ENCODE measurements at places on chromosomes 1 and 21.

DNA sequence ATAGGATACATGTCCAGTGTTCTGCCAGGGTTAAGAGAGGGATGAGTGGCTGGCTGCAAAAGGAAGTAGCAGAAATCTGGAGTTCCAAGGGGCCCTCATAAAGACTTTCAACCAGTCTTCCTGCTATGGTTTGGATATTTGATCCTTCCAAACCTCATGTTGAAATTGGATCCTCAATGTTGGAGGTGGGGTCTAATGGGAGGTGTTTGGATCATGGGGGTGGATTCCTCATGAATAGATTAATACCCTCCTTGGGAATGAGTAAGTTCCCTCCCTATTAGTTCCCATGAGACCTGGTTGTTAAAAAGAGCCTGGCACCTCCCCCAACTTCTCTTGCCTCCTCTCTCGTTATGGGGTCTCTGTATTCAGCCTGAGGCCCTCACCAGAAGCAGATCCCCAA is 10.1 kb upstream of the GNG12 start:
- DNase-seq = no peak

DNA sequence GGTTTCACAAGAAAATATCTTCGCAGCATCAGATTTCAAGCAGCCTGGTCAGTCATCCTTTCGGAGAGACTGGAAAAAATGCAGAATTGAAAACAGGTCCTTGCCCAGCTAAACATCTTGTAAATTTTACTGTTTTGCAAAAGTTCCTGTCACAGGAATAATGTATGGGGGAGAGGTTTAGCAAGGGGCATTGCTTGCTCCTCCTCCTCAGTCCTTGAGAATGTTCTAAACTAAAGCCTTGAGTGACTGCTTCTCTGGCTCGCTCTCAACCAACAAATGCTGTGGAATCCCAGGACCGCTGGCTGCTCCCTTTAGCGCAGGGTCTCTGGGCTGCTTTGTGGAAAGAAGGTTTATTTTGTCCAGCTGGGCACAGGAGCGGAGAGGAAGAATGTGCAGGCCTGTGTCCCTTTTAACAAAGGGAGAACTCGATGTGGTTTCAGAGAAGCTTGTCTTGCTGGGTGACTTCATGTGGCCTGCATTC is 33.6 kb upstream of the FHAD1 start:
- no peak for DNase-seq

DNA sequence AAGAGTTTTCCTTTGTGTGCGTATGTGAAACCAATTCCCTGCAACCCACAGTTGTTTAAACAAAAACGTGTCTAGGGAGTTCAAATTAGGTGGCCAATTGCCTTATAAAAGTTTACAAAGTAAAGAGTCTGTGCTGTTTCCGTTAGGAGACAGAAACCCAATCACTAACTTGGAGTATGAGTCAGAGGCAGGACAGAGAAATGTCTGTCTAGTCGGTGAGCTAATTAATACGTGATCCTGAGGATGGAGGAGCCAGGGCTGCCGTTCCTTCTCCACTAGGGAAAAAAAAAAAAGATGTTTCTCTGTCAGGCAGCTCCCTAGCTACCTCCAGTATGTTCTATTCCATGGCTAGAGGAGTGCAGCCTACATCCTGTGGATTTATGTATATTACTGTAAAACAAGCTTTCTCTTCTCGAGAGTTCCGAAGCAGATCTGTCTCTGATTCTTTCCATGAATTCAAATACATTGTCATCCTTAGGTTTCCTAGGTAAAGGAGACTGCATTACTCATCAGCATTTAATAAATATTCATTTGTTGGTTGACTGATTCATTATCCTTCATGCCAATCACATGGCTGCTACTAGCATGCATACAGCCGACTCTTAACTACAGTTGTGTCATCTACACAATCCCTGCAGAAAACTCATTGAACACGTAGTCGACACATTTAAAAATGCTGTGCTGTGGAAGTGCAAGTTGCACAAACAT is 430.6 kb downstream of the KIF26B start:
- DNase-seq = no peak

GRCh38 chr1:56196839-56197238 is 382.5 kb downstream of the PLPP3 start:
- no peak for DNase-seq

GRCh38 chr21:29684106-29684505 is 255.7 kb downstream of the GRIK1 start:
- no peak for DNase-seq

DNA sequence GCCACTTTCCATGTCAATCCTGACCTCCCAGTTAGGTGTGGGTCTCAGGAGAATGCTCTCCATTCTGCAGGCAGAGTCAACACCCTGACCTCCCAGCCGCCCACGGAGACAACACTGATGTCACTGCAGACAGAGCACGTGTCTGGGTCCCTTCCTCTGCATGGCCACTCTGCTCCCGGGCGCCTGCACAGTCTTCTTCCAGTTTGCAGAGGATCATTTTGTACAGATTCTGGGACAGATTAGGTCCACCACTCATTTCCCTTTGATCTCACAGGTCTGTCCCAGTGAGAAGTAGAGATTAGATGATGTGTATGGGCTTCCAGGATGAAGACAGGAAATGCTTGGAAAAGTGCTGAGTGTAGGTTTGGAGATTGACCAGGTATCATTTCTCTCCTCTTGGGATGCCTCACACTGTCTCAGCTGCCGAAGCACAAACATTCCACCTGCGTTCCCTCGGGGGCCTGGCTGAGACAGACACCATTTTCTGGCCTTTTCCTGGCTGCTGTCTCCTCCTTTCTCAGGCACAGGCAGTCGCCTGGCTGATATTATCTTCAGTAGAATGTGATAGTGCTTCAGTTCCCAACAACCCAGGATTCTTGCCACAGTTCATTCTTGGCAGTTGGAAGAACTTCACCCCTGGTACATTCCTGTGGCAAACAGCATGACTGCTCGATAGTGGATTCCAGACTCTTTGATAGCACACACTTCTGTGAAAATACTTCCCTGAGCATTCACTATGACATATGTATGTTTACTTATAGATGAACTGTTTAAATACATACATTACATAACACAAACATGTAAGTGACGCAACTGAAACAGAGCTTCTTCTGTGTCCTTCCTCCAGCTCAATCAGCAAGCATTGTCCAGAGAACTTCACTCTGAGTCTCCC is 7.9 kb downstream of the MYBPHL start:
- DNase-seq = no peak

GRCh38 chr1:192739476-192740184 is 69.2 kb upstream of the RGS2 start:
- no peak for DNase-seq

DNA sequence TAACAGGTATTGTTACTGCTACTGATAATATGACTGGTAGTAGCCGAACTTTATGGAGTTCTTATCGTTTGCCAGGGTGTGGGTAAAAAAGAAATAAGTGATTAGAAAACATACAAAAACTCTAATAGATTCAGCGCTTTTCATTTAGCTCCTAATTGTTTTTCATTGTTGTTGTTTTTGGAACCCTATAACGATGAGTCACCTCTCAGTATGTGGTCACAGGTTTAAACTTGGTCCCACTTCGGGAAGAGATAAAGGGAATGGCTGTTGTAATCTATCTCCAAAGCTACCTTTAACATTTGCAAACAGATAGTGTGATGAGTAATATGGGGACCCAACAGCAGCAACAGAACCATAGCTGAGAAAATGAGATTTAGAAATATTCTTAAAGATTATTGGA is 62.7 kb upstream of the BCL10 start:
- no peak for DNase-seq

GRCh38 chr1:55054396-55054795 is 15.0 kb downstream of the PCSK9 start:
- no peak for DNase-seq

DNA sequence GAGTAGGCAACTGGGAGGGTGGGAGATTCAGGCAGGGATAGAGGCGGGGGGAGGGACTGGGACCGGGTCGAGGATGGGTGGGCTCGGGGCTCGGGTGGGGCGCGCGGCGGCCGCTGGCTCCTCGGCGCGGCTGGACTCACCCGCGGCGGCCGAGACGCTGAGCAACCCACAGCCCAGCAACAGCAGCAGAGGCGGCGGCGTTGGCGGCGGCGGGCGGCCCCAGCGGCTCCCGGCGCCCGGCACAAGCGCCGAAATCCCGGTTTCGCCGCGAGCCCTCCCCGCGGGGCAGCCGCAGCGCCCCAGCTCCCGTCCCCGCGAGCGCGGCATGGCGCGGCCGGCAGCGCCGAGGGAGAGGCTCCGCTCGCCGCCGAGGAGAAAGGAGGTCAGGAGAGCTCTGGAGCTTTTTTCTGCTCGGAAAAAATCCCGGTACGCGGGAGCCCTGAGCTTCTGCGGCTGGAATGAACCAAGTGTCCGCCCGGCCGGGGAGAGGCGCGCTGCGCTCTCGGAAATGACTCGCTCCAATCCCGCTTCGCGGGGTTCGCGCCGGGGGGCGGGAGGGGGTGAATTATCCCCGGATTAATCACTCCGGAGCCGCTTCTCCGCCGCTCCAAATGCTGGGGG is at the start of gene CSMD2:
CSMD2 (minus strand) TSS at position 460 of the 621 bp plus-strand sequence; CDS start at position 327, 133 bp downstream.
- DNase-seq = no peak

- no peak for DNase-seq
Observed at GRCh38 chr1:205692423-205692822, 12.1 kb upstream of the SLC45A3 start.

DNA sequence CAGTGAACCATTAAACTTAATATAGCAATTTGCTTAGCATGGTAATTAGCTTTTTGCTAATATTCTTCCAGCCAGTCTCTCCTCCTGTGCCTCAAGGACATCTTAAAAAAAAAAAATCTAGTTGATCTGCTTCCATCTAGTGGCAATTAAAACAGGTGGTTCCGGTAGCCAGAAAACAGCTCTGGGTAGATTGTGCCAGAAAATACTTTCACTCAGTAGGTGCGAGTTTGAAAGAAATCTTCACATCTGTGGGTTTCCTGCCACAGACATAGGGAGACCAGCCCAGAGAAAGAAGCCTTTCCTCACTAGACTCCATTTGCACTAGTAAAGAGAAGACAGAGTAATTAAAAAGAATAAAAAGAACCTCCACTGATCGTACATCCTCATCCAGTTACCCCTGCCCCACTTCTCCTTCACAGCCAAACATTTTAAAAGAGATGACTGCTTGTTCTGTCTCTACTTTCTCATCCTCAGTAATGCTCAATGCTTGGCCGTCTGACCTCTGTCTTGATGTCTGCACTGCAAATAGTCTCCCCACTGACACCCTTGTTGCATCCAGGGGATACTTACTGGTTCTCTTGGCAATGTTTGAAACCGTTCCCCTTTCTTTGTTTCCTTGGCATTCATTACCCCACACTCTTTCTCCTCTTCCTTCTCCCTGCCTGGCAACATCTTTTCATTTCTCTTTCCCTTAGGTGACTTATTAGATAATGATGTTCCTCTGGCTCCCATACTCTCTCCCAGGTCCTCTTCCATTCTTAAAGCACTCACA is 16.9 kb downstream of the SELL start:
- DNase-seq = no peak

DNA sequence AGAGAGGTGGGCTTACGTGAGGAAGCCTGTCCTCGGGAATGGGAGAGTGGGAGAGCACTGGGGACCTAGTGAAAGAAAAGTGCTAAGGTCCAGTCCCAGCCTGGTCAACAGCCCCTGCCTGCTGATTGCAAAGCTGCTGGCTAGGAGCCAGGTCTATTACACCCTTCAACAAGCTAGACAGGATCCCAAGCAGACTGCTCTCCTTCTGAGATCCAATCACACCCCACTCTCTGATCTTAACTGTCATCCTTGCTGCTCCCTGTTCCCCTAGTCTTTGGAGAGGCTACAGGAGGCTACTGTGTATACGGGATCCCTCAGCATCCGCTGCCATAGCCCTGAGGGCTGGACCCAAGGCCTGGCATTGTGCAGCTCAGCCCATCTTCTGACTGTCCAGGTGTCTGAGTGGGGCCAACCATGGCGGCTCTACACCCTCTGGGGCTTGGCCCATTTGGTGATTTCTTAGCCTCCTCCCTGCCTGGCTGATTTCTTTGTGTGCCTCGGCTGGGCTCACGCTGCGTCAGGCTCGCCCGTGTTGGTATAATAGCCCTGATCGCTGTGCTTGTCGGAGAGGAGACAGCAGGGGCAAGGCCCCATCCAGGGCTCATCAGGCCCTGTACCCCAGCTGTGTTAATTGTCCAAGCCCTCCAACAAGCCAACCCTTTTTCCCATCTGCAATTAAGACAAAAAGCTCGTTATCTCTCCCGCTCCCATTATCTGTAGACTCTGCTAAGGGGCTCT is 43.9 kb downstream of the NAV1 start:
- DNase-seq = no peak

GRCh38 chr1:64895500-64895899 is 70.8 kb downstream of the JAK1 start:
- DNase-seq = no peak

DNA sequence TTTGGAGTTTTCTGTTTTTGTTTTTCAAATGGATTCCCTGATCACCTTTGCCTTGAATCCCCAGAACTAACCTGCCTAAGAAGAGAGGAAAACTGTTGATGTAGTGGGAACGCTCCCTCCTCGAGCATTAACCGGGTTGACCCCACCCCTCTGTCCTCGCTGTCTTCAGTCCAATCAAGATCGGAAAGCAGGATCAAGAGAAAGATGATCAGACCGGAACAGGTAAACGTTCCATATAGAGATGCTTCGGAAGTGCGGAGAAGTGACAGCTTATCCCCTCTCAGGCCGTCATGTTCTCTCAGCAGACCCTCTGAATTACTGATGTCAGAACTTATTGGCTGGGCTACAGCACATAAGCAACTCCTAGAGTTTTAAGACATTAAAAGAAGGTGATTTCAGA is 800 bp upstream of the FAM163A start:
- DNase-seq = no peak

DNA sequence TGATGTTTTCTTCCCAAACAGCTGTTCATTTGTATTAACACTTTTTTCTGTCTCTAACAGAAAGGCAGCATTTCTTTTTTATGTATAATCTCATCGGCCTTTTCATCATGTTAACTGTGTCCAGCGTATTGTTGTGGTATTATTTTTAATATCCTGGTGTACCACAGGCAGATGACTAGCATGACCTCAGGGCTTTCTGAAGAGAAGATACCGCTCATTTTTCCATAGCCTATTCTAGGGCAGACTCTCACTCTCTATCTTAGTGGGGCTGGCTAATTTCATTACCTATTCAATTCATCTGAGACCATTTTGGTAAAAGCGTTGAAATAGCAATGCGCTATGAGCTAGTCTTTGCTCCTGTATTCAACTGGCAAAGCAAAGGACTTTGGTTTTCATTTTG is 209.9 kb downstream of the SDCCAG8 start:
- no peak for DNase-seq
